ENCODE measurements at places on chromosomes 5 and 9.

- DNase-seq: no peak
Observed at GRCh38 chr5:151663617-151664293, 23.0 kb downstream of the SPARC start.

- no peak for DNase-seq
Observed at GRCh38 chr5:187617-188451, 3.5 kb upstream of the LRRC14B start.

GRCh38 chr5:103019804-103020203 lies 100.1 kb downstream of the GIN1 start:
- no peak for DNase-seq

GRCh38 chr5:83721953-83722901 lies 1.6 kb upstream of the HAPLN1 start:
- peak; percentile 79 for DNase-seq

- no peak for DNase-seq
Observed at GRCh38 chr5:104084896-104085295, 522.3 kb upstream of the NUDT12 start.

DNA sequence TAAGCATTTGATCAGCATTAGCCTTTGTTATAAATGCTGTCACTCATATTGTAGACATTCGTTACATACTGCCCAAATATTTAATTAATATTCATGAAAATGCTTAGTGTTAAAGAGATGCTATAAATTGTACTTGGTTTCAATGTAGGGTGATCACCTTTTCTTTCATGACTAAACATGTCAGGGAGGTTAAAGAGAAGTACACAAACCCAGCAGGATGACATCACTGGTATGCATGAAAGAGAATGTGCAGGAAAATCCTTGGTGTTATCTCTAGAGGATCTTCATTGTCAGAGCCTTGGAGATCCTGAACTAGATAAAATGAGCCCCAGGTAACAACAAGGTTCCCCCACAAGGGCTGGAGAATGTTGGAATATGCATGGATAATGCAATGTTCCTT lies 33.0 kb upstream of the SV2C start:
- DNase-seq: no peak

- DNase-seq: peak; percentile 80
Observed at GRCh38 chr5:41871852-41872251, 1.6 kb upstream of the OXCT1 start.

GRCh38 chr5:127647361-127647958 lies 1.4 kb upstream of the CTXN3 start:
- DNase-seq: no peak

GRCh38 chr5:31554552-31554951 lies 22.5 kb downstream of the C5orf22 start:
- DNase-seq: no peak

DNA sequence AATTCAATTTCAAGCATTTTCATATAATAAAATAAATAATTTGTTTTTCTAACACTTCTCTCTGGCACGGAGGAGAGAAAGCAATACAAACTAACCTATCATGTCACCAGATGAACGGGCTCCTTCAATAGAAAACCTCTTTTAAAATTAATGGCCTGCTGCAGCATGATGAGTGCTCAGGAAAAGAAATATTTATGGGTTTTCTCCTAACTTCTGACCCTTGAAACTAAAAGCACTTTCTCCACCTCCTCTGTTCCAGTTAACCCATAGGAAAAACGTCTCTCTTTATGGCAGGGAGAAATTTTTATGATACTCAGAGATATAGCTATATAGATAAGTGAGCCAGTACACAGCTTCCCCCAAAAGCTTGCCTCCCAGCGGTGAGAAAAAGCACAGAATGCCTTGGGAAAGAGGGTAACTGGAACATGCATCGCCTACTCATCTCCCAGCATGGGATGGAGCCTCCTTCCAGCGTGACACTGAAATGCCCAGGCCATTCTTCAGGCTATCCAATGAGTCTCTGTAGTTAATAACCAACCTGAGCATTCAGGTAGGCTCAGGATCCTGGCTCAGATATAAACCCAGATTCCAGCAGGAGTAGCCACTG lies 963.0 kb upstream of the DMAC1 start:
- DNase-seq: no peak

- DNase-seq: no peak
Observed at GRCh38 chr5:42593591-42593990, 163.0 kb upstream of the CCDC152 start.

DNA sequence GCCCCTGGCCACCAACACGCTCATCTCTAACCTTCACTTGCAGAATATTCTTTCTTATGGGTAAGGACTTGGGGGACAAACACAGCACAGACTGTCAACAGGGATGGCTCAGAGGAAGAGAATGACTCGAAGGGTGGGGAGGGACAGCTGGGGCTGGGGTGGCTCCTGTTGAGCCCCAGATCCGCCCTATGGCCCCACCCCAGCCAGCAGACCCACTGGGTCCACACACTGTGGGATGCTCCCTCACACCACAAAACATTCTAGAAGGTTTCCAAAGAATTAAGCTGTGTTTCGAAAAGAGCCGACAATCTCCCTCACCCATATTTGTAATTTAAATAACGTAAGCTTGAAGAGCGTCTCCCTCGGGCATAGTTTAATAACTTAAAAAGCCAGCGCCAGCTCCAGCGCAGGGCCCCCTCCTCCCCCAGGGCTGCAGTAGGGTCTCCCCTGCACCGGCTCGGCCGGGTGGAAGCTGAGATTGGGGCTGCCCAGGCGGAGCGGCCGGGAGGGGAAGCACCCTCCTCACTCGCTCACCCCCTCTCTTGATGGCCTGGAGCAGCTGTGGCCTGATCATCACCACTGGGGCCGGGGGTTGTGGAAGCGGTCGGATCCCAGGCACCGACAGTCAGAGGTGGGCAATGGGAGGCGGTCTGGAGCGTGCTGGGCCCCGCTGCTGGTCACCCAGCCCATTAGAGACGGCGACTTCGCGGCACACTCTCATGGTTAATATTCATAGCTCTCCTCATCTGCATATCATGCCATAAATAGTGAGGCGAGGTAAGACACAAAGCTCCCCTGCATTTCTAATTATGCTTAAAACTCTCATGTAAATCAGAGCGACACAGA lies 37.6 kb downstream of the NACC2 start:
- no peak for DNase-seq

GRCh38 chr5:17087035-17087434 lies 130.4 kb upstream of the BASP1 start:
- no peak for DNase-seq

- DNase-seq: no peak
Observed at GRCh38 chr9:96854651-96855273, 448 bp upstream of the ZNF782 start.

DNA sequence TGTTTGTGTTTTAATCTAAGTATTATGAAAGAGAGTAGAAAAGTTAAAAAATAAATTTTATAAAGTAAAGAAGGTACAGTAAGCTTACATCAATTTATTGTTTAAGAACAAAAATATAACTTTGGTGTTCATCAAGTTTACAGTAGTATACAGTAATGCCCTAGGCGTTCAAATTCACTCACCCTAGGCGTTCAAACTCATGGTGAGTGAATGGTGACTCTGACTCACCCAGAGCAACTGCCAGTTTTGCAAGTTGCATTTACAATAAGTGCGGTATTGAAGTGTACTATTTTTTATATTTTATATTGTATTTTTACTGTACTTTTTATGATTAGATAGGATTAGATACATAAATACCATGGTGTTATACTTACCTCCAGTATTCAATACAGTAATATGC lies 421.3 kb downstream of the CDH12 start:
- no peak for DNase-seq

DNA sequence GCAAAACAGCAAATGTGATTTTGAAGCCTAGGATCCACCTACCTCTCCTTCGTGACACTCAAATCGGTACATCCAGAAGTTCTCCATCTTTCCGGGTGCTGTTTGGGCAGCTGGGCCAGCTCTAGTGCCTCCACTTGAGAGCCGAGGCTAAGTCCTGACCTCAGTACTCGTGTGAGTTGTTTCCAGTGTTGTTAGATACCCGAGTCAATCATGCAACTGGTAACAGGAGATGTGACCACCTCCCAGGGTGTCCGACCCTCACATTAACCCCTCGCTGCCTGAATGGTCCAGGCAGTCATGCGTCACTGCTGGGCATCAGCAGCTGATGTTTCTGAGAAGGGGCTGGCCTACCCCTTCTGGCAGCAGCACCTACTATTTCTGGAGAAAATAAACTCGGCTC lies 170.3 kb downstream of the ENTREP1 start:
- DNase-seq: no peak

DNA sequence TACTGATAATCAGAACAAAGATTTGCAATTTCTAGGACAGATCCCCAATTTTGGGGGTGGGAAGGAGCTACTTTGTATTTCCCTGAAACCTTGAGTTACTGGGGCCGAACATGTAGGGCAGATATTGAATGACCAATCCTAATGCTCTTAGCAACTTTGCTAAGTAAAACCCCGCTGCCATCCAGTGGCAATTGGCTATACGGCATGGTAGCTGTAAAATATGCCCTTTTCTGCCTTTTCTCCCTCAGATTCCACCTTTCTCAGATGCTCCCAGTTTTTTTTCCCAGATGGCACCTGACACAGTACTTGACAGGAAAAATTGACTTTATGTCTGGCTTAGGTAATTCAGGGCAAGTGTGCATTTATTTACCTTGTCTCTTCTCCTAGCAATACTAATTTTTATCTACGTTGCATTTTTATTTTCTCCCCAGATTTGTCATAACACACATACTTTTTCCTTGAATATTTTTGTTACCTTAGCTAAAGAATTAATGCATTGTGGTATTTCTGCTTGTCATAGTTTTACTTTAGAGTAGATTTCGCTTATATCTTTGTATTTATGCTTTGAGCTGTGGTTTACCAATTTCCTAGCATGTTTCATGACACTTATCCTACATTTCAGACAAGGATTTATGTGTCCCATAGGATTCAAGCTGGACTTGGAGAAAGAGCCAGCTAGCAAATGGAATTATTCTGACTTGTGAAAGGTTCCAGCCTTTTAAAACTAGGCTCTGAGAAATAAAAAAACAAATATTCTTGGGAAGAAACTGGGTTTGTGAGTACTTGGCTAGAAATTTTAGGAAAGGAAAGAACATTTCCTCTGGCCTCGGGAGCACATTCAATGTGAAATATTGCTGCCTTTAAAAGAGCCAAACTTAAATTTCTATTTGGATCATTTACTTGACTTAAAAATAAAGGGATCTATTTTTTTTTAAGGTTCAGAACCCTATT lies 37.4 kb downstream of the PIK3R1 start:
- no peak for DNase-seq

DNA sequence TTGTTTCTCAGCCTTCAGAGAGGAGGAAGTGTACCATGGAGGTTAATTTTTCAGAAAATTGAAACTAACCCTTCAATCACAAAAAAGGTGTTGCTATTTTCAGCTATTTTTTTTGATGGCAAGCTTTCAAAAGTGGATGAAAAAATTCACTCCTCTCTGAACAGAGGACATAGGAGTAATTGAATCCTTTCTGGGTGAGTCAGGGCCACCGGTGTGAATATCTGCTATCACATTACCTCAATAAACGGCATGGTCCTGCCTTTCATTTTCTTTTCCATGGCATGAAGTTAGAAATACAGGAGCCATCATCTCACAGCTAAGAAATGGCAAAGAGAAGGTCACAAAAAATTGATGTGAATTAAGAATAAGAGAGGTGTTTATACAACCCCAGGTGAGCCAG lies 90.2 kb upstream of the CCDC112 start:
- DNase-seq: no peak

DNA sequence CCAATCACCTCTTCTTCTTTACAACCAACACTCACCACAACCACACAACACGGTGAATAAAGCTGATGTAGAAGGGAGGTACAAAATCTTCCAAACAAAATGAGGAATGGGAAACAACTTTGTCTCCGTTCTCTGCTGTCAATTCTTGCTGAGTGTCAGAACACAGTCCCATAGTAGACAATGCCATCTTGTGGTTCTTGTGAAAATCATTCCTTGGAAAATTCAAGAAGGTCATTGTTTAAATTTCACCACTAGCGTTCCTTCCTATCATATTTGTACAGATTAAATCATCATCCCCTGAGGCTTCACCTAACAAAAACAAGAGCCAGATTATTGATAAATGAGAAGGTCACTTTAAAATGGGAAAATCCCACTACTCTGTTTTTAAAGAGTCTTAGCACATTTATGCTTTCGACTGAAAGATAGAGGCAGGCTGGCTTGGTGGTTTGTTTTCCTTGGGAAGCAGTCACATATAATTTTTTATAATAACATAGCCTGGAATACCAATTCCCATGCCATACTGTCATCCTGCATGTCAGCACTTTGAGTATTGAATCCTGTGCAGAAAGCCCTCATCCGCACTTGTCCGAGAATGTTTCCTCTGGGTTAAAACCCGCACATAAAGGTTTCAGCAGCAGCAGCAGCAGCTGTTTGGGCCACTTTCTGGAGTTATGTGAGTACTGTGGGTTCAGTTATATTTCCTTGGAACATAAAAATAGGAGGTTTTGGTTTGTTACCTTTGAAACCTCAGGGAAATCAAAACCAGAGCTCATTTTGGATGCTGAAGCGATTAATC lies 395.0 kb upstream of the SMARCA2 start:
- no peak for DNase-seq

DNA sequence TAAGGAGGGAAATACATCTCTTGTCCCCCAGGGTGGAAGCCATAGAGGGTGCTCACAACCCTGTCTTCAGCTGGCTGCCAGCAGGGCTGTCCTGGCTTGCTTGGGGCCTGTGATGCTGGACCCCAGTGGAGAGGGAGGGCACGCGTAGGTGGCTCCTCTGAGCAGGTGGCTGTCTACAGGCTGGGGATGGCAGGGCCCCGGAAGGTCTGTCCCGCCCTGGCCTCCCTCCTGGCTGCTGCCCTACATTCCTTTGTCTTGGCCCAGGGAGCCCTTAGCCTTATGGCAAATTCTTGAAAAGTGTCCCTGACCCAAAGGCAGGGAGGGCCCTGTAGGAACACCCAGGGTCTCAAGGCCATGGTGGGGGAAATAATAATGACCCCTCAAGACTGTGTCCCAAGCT lies 224.4 kb downstream of the HSPA4 start:
- no peak for DNase-seq

DNA sequence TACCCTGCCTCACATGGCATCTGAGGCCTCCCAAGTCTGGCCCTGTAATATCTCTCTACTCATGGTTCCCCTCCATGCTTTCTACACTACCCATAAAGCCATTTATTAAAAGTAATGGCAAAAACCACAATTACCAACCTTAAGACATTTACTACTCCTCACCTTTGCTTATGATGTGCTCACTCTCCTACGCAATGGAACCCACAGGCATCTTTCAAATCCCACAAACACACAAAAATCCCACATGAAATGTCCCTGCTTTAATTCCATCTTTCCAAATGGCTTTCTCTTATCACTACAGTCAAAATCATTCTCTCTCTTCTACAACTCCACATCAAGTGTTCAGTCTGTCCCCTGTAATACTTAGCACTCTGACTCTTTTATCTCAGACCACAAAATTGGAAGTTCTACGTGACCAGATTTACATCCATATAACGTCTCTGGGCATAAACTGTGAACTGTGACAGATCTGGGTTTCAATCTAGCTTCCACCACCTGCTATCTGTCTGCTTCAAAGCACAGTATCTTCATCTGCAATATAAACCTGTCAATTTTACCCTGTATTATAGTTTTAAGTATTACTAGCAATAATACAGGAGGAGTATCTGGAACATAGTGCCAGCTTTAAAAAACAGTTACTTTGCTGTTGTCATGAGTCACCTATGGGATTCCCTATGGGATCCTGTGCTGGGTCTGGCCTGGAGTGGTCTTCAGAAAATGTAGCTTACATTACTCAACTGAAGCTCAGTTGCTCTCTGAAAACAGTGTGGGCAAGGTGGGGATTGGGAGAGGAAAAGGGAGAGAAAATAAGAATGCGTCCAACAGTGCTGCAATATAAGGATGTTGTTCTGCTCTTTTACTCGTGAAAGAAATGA lies 137.1 kb upstream of the TRIM32 start:
- DNase-seq: no peak
